ENCODE measurements at places on chromosomes 2 and 18. TPM values are rescaled to one million over a fixed set of nuclear protein-coding genes. Genes with fewer than 3 reads are reported as not detected.
A peak's percentile ranks its signal among the peaks of the same experiment; 100 is the strongest.

DNA sequence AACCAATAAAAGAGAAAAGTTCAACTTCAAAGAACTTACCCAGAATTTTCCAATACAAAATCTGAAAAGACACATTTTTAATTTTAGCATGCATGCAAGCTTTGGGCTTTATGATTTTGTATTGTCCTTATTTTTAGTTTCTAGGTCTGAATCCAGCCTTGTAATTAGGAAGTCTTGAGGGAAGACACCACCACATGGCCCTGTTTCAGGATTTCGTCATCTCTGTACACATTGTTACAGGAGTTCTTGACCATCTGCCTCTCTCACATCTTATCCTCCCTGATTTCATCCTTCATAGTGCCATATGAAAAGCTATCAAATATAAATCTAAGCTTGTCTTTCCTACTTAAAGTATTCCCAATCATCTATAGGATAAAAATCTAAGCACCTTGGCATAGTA lies 176.1 kb downstream of the TXNL1 start:
- DNase-seq, result no peak

GRCh38 chr2:173217116-173217840 lies 137.4 kb upstream of the CDCA7 start:
- no peak for DNase-seq

DNA sequence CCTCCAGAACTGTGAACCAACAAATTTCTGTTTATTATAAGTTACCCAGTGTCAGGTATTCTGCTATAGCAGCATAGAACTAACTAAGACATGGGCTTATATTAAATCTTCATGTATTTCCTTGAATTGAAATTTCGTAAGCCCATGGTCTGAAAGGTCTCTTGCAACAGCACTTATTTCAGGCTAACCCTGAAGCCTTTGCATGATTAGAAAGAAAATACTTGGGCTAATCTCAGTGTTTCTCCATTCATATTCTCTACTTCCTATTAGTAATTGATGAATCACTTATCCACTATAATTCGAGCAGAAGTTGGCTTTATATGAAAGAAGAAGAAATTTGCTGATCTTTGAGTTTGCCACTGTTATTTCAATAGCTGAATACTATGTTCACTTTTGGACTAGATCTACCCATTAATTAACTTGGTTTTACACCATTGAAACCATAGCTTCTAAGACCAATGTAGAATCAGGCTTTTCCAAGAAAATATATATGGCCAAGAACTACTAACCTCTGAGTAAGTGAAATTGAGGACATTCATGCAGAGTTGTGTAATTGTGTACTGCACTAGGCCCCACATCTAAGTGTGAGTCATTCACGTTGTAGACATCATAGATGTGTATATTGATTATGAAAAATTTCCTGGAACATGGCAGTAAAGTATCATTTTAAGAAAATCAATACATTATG lies 731.6 kb downstream of the SOCS6 start:
- DNase-seq, result no peak

DNA sequence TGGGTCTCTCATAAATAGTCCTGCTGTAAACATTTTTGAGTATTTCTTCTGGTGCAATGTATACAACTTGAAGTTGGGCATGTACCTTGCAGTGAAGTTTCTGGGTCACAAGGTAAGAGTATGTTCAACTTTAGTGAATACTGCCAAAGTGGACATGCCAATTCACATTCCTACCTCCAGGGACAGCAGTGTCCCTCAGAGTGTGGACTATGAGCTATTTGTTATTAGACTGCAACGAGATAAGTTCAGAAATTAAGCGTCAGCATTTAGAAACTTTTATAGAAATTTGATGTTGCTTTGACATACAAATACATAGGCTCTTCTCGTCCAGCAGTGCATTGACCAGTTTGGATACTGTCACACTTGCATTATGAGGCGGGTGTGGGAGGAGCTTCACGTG lies 7.2 kb upstream of the ACKR3 start:
- no peak for DNase-seq

DNA sequence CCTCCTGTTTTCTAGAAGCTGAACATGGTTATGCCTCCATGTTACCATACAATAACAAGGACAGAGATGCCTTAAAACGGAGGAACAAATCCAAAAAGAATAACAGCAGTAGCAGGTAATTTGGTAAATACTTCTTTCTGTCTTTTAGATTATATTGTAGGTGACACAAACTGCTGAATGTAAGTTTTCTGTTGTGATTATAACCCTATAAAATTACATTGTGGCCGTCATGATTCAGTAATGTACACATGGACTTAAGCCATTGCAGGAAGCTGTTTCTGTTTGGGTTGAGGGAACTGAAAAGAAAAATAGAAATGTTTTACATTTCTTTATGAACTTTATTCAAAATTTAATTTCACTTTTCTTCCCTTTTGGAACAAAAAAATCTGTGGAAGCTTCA lies 1.2 kb downstream of the MXD1 start:
- DNase-seq, result no peak

GRCh38 chr2:216735086-216735485 lies 39.7 kb upstream of the IGFBP5 start:
- no peak for DNase-seq

GRCh38 chr2:11799826-11800225 lies 53.4 kb downstream of the LPIN1 start:
- DNase-seq, result no peak

- DNase-seq, result no peak
These were observed 368.2 kb downstream of the CDH2 start for GRCh38 chr18:27808683-27809082.

- peak; percentile 59 for DNase-seq
These were observed 37.9 kb downstream of the MTERF4 start for GRCh38 chr2:241064008-241064801.

GRCh38 chr18:3455907-3456685 lies 6.1 kb downstream of the TGIF1 start:
- DNase-seq, result no peak

- DNase-seq, result no peak
These were observed 11.6 kb upstream of the ACKR3 start for GRCh38 chr2:236558036-236558435.

DNA sequence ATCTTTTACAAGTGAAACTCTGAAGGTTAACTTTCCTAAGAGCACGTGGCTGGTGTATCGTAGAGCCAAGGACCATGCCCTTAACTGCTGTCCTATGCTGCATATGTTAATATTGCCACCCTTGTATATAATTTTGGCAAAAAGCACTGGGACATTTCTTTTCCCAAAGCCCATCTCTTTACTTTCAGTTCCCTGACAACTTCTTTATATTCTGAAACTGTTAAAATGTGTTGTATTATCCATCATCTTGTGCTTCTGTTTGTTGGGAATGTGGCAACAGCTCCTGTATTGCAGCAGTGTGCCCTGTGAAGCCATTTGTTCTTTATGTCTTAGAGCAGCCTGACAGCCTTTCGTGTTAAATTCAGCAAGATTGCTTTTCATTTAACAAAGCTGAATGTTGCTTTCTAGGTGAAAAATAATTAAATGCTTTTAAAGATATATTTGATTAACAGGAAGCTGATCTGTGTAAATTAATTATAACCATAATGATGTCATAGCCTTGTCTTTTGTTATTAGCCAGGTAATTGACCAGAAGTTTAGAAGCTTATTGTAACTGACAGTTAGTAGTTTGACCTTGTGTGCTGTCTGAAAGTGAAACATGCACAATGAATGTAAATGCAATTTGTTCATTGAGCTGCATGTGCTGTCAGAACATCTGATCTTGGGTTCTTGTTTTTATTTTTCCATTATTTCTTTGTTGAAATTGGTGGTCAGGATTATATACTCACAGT lies 9.7 kb downstream of the RHBDD1 start:
- no peak for DNase-seq

- no peak for DNase-seq
These were observed 92.3 kb downstream of the UBE2E3 start for GRCh38 chr2:181072486-181073235.

DNA sequence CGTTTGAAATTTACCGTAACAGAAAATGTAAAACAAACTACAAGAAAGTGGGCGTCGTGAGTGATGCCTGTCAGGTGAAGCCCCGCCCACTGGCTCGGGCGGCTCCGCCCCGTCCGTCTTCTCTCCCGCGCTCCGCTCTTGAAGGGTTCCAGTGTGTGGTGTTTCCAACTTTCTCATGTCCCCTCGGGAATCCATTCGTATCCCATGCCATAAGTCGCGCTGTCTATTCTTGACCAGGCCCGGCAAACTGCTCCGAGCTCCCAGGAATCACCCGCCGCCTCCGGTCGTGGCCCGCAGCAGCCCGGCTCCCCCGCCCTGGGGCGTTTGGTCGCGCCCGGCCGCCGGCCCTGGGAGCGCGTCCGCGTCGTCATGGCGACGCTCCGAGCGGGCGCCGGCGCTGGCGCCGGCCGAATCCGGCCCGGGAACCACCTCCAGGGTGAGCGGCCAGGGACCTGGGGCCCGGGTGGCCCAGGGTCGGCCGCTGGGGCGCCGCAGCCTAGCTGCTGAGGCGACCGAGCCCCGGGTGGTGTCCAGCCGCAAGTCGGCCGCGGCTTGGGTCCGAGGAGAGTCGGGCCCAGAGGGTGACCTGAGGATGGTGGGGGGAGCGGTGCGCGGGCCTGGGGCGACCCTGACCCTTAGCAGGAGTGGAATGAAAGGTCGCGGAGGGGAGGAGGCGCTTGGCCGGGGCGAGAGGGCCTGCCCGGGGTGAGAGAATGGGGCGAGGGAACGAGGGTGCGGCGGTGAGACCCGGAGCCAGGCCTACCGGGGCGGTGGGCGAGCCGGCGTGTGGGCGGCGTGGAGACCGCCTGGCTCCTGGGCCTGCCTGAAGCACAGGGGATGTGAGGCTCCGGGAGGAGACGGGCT lies at the start of gene CFAP221:
CFAP221 (plus strand) TSS at position 375 of the 864 bp plus-strand sequence. CDS start 1,683 bp downstream, outside the sequence.
- peak; percentile 58 for DNase-seq

DNA sequence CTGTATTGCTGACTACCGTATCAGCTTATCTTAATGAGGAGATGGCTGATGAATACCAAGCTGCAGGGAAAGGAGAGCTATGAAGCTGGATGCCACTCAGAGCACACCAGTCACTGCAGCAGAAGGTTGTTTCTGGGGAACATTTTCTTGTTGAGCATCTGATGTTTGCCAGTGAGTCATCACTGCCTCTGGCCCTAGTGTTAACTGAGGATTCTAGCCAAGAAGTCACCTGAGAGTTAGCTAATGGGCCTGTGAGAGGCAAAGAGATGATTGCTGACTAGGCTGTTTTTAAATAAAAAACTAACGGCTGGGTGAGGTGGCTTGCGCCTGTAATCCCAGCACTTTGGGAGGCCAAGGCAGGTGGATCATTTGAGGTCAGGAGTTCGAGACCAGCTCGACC lies 37.9 kb downstream of the CCDC150 start:
- no peak for DNase-seq

DNA sequence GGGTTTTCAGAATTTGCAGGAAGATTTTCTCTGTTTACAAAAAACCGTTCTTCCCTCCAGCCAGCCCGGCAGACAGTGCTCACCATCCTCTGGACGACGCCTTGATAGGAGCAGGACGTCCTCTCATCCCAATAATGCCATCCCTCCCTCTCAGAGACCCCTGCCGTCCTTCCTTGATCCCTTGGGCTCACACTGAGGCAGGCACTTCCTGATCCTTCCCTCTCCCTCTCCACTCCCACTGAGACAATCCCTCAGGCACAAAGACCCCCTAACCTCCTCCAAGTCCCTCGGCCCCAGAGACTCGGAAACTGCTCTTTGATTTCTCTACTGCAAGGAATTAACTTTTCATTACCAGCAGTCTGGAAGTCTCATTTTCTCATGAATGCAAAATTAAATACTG lies 42.5 kb downstream of the PAX3 start:
- no peak for DNase-seq

DNA sequence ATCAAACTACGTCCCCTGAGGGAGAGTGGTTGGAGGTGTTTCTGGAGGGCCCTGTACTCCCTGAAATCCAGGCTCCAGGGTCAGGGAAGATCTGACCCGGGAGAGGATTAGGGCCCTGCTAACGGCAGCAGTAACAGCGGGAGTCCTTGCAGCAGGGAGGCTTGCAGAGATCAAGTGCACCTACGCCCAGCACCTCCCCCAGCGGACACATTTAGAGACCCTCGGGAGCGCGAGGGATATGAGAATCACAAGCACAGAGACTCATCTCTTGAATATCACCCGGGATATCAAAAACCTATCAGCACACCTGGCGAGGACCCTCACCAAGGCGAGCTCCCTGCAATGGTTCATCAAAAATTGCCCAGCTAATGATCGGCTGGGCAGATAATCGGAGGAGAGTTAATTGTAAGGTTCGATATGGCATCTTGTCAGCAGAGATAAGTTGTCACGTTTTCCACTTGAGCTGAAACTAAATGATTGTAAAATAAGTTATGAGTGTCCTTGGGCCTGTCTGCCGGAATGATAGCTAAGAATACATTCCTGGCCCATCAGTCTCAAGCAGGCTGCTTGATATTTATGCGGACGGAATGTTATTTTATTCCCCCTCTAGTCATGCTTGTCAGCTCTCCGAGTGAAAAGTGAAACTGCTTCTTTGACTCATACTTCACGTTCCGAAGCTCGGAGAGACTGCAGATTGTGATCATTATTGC lies 209.8 kb downstream of the GBX2 start:
- DNase-seq, result no peak

- DNase-seq, result no peak
These were observed 198.7 kb downstream of the ANAPC1 start for GRCh38 chr2:111685342-111685741.

GRCh38 chr2:217622205-217623060 lies 380.4 kb downstream of the TNS1 start:
- no peak for DNase-seq

- no peak for DNase-seq
These were observed 53.2 kb downstream of the CSRNP3 start for GRCh38 chr2:165522719-165523118.

GRCh38 chr18:26614374-26614773 lies 66.0 kb upstream of the KCTD1 start:
- no peak for DNase-seq

ITGA4 gene
- total RNA-seq, result 7.4 TPM

SKA1 gene
- 0.39 TPM for total RNA-seq

CFAP221 gene
- total RNA-seq, result 2.8 TPM

KIF1A gene
- 1.2 TPM for total RNA-seq

RNF152 gene
- total RNA-seq, result 52.9 TPM

TTC39C gene
- 33.2 TPM for total RNA-seq

MATN3 gene
- 2.2 TPM for total RNA-seq

PTH2R gene
- total RNA-seq, result not detected

SERPINB2 gene
- total RNA-seq, result not detected

PPIG gene
- total RNA-seq, result 59.2 TPM

CSRNP3 gene
- total RNA-seq, result 6.4 TPM

All from ureter (tissue), 1 donor.